ENCODE measurements at places on chromosomes 3 and 15. TPM values are rescaled to one million over a fixed set of nuclear protein-coding genes. Genes with fewer than 3 reads are reported as not detected.

GRCh38 chr3:129161860-129162271, 1.0 kb upstream of the ISY1 start:
- peak; percentile 30 for DNase-seq

DNA sequence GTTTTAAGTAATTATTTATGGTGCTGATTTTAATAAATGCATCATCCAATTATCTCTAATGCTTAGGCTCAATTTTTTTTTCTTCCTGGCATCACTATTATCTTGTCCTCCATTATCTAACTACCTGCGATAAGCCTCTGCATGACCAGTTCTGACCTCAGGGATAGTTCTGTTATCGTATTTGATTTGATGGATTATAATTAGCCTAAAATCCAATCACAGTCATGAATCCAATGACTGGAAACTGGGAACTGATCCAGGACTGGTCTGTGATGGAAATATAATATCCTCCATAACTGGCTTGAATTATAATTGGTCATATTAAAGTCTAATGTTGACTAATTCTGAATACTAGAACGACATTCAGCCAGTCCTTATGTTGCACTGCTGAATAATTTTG, 1.1 kb downstream of the MYH15 start:
- no peak for DNase-seq

- no peak for DNase-seq
Measured at GRCh38 chr15:73948982-73949381, 22.7 kb downstream of the LOXL1 start.

DNA sequence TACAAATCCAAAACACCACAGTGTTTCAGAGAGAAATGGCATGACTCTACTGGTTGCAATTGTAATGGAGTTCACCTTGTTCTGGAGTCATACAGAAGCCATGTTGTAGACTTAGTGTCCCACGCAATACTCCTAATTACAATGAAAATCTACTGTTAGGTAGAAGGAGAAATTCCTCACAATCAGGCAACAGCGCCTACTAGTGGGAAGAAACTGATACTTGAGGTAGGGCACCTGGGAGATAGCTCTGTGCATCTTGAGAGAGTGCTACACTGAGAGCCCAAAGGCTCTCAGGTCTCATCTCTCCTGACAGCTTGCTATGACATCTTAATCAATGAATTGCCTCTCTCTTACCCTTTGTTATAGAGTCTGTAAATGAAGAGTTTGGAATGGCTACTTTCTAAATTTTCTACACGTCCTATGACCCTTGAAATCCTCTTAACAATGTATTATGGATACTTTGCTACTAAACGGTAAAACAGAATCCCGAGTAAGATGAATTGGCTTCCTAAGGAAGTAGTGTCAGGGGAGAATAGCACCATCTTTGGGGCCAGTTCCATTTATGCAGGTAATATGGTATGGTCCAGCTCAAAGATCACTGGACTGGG, 422.7 kb upstream of the TPRG1 start:
- DNase-seq, result peak; percentile 89

DNA sequence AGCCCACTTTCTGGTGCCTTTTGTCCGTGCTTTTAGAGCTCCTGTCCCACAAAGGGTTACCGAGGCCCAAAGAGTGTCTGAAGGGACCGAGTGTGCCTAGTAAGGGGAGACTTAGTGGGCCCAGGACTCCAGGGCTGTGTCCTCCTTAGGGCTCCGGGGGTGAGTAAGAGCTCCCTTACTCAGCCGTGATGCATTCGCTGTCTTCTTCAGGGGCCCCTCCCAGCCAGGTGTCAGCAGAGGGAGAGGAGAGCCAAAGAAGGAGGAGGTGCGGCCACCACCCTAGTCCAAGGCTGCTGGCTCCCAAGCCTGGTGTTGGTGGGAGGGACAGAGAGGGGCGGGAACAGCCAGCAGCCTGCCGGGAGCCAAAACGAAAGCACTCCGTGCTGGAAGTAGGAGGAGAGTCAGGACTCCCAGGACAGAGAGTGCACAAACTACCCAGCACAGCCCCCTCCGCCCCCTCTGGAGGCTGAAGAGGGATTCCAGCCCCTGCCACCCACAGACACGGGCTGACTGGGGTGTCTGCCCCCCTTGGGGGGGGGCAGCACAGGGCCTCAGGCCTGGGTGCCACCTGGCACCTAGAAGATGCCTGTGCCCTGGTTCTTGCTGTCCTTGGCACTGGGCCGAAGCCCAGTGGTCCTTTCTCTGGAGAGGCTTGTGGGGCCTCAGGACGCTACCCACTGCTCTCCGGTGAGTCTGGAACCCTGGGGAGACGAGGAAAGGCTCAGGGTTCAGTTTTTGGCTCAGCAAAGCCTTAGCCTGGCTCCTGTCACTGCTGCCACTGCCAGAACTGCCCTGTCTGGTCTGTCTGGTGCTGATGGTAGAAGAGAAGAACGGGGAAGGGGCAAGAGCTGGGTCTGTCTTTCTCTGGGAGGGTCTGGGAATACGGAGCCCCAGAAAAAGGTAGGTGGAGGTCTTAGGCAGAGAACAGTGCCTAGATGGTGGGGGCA, at the start of gene IL17RC:
TSS of gene IL17RC (plus strand) at position 365 of the 947 bp plus-strand sequence. CDS start at position 583, 218 bp downstream.
- peak; percentile 91 for DNase-seq

DNA sequence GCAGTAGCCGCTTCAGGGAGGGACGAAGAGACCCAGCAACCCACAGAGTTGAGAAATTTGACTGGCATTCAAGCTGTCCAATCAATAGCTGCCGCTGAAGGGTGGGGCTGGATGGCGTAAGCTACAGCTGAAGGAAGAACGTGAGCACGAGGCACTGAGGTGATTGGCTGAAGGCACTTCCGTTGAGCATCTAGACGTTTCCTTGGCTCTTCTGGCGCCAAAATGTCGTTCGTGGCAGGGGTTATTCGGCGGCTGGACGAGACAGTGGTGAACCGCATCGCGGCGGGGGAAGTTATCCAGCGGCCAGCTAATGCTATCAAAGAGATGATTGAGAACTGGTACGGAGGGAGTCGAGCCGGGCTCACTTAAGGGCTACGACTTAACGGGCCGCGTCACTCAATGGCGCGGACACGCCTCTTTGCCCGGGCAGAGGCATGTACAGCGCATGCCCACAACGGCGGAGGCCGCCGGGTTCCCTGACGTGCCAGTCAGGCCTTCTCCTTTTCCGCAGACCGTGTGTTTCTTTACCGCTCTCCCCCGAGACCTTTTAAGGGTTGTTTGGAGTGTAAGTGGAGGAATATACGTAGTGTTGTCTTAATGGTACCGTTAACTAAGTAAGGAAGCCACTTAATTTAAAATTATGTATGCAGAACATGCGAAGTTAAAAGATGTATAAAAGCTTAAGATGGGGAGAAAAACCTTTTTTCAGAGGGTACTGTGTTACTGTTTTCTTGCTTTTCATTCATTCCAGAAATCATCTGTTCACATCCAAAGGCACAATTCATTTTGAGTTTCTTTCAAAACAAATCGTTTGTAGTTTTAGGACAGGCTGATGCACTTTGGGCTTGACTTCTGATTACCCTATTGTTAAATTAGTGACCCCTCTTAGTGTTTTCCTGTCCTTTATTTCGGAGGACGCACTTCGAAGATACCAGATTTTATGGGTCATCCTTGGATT, at the start of gene MLH1:
TSS of gene MLH1 (plus strand) at position 193 of the 958 bp plus-strand sequence. CDS start at position 223, 30 bp downstream.
- DNase-seq, result peak; percentile 87

Gene CMTM8
- 22.2 TPM for polyA plus RNA-seq

Gene LTK
- polyA plus RNA-seq, result not detected

Gene RETNLB
- not detected for polyA plus RNA-seq

Gene SLC2A2
- polyA plus RNA-seq, result not detected
